ENCODE measurements at places on chromosomes 1 and 21. TPM values are rescaled to one million over a fixed set of nuclear protein-coding genes. Genes with fewer than 3 reads are reported as not detected.

FCRL6 gene
- total RNA-seq, result 0.21 TPM

SDHC gene
- 241 TPM for total RNA-seq

SYT2 gene
- total RNA-seq, result not detected

LCE2A gene
- total RNA-seq, result not detected

PLXNA2 gene
- 13.3 TPM for total RNA-seq

FTCD gene
- 0.68 TPM for total RNA-seq

TINAGL1 gene
- 175 TPM for total RNA-seq

HSPG2 gene
- 608 TPM for total RNA-seq

KRTAP12-2 gene
- not detected for total RNA-seq

TSPEAR gene
- total RNA-seq, result 1.6 TPM

TMEM125 gene
- 0.65 TPM for total RNA-seq

NBPF12 gene
- 3.8 TPM for total RNA-seq

ITLN2 gene
- 0.21 TPM for total RNA-seq

C8B gene
- not detected for total RNA-seq

MATN1 gene
- total RNA-seq, result not detected

KRTAP21-2 gene
- total RNA-seq, result not detected

CDK18 gene
- total RNA-seq, result 102 TPM

OR6Y1 gene
- not detected for total RNA-seq

PEF1 gene
- total RNA-seq, result 44.7 TPM

FAM163A gene
- not detected for total RNA-seq

LRRC71 gene
- total RNA-seq, result not detected

NR5A2 gene
- total RNA-seq, result 2.1 TPM

CNIH3 gene
- 0.88 TPM for total RNA-seq

CBR3 gene
- total RNA-seq, result 7.5 TPM

Data from left cardiac atrium (tissue), 4 donors.